ENCODE measurements at places on chromosomes 12 and 14.

DNA sequence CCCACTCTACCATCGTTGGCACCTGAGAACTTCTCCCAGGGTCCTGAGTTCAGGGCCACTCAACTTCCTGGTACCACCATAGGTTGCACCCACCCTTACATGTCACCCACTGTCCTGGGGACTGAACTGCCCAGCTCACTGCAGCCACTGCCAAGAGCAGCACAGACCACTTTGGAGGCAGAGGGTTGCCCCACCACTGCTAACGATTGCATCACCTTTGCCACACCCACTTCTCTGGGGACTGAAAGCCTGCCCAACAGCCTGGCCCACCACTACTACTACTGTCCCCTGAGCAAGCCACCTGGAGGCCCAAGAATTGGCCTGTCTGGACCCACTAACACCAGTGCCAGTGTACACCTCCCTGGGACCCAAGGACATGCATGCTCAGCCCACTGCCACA is 27.6 kb downstream of the CACNA2D4 start:
- no peak for DNase-seq

GRCh38 chr14:49692811-49693734 is at the start of gene KLHDC1:
Gene KLHDC1, plus strand, starts transcription at chr14:49693120. Its CDS starts 75 bp downstream, at chr14:49693195.
- DNase-seq: no peak

DNA sequence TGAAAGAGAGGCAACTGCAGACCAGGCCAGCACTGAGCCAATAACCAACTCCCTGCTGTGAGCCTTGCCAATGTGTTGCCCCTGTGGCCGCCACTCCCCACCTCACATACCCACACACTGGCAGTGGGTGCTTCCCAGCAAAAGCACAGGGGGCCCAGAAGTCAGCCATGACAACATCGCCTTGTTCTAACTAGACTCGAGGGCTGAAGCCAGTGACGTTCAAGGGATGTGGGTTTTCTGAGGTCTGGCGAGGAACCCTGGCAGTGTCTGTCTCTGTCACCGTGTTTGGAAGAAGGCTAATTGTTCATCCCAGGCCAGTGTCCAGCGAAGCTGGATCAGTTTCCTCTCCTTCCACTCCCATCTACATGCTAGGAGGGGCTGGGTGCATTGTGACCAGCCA is 311.8 kb upstream of the AMIGO2 start:
- DNase-seq: no peak

DNA sequence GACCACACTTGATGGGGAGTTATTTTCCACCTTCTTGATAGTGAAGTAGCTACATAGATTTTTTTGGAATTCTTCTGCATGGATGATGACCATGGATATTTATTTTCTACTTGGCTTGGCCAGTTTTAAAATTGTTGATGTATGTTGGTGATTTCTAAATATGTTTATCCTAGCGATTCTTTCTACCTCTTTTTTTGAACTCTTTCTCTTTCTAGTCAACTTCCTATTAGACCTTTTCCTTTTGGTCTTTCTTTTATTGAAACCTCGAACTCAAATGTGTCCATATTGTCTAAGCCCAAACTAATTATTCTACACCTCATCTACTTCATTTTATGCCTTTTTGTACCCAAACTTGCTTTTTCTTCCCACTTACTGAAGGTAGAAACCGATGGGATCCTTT is 37.0 kb downstream of the CCDC91 start:
- DNase-seq: no peak

DNA sequence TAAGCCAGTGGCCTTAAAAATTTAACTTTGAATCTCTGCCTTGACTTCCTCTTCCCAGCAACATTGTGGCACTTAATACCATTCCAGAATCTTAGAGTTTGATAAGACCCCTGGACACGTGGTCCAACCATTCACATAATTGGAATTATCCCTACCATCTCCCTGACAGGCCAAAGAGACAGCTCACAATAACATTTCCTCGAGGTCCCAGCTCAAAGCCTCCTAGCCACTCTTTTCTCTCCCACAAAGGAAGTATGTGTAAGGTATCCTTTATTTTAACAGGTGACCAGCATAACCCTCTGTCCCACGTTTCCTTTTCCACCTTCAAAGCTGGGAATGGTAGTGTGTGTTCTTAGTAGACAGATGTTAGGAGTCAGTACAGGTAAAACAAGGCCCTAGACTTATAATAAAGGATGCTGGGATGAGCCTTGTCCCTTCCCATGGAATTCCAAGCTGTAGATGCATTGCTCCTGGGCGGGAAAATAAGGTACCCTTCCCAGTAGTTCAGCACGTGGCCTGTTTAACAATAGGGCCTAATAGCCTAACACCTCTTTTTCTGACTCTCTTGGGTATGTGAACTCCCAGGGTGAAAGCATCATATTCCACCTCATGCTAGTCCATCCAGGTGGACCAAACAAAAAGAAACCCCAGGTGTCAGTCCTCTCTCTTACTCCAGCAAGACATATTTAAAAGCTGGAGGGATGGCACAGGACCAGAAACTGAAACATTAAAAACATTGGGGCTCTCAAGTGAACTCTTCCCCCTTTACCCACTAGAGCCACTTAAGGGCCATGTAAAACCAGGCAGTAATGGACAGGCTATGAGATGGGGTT is 37.5 kb upstream of the COL2A1 start:
- DNase-seq: no peak

DNA sequence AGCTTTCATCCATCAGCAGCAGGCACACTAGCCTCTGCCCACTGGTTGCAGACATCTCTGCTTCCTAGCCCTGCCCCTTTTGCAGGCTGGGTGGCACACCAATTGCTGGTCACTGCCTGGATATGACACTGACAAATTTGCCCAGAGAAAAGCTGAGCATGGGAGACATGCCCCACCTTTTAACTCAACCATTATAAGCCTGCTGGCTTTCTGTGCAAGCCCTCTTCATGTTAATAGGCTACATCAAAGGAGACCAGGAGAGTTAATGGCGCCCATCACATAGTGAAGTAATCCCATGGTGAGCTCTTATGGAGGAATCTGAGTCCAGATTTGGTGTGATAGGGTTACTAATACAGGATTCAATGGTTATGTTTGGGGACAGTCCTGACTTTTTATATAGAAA is 139.2 kb downstream of the KICS2 start:
- no peak for DNase-seq

DNA sequence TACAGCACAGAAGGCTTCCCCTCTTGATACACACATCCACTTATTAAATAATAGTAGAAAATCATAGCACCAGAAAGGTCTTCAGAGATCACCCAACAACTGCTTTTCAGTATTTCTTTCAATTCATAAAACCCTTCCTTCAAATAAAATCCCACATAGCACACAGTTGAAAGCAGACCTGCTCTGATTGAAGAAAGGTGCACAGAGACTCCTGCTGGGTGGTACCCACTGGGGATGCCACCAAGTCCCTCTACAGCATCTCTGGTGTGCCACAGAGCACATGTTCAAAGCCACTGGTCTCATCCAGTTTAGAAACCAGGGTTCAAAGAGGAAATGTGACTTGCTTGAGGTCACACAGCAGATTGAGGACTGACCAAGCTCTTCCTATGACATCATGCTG is 427.5 kb downstream of the BCL11B start:
- DNase-seq: no peak

GRCh38 chr14:71597287-71597920 is 334.8 kb upstream of the RGS6 start:
- no peak for DNase-seq

DNA sequence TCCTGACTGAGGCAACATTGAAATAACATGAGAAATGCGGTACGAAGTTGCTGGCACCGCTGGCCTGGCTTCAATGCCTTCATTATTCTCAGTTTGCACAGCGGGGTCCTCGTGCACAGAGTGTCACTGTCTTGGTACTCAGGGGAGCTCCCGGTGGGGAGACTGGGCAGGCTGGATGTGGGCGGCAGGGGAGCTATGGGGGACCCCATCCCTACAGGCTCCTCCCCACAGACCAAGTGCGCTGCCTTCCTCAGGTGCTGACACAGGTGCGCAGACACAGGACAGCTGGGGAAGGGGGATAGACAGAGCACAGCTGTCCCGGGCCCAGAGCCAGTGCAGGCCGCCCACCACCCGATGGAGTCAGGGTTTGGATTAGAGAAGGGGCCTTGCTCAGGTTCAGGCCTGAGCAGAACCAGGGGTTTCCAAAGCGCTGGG is 270.1 kb downstream of the ADGRD1 start:
- no peak for DNase-seq

- DNase-seq: no peak
Measured at GRCh38 chr12:80170915-80171314, 71.6 kb downstream of the OTOGL start.

DNA sequence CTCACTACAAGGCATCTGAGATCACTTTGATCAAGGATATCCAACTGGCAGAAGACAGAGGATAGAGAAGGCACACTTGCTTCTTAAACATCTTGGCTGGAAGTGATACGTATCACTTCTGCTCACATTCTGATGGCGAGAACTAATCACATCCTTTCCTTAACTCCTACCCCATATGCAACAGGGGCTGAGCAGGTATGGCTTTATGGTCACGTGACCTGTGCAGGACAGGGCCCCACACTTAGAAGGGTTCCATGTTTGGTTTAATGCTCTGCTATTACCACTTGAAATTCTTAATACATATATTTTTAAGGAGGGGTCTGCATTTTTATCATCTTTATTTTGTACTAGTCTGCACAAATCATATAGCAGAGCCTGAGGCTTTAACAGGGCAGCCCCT is 177.3 kb downstream of the SLC15A5 start:
- DNase-seq: no peak

DNA sequence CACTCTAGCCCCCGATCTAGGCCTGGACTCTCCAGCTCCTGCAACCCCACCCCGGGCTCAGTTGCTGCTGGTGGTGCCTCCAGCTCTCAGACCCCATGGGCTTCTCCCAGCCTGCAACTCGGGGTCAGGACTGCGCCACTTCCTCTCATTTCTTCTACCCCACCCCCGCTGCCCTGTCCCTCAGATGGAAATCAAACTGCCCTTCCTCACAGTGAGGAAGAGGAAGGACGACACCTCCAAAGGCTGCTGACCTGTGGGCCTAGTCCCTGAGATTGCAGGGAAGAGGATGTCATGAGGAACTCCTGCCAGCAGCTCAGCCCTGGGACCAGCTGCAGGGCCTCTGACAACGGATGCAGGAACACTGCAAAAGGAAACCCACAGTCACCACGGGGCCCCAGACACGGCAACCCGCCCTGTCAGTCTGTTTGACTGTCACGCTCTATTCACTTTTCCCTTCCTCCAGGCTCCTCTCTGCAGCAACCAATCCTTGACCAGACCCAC is 29.3 kb upstream of the PNMA1 start:
- DNase-seq: no peak

DNA sequence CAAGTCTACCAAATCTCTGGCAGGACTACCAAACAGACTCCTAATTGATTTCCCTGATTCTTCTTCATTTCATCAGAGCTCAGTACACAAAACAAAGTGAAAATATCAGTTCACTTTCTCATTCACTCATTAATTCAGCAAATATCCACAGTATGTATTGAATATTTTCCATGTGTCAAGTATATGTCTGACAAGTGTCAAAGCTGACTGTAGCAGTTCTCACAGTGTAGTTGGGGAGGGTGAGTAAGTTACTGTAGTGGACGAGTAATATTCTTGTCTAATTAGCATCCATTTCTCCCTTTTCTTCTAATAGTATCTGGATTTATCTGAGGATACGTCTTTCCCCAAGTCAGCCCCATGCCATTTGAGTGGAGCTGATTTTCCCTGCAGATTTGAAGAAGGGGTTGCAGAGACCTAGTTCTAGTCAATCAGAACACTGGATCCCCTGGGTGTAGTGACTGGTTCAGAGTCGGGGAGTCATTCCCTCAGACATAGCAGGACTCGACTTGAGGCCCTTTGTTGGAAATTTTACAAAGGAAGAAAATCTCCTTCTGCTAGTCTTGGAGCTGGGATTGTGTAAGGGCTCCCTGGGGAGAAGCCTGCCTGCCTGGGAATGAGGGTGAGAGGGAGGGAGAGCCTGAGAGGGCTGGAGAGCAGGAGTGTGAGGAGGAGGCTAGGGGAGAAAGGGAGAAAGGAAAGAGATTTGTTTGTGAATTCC is 51.4 kb downstream of the GRIP1 start:
- DNase-seq: no peak

DNA sequence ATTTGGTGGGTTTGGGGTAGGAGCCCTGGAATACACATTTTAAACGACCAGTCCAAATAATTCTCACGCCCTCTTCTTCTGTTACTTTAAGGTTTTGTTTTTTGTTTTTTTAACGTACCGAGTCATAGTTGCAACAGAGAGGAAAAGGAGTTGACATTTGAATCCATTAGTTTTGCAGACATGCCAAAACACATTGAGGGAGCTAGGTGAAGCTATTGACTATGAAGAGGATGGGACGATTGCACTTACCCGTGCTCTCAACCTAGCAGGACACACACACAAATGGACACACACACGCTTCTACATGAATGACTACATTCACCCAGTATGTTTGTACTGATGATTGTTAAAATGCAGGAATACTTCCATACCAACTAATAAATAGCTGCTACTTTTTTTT is 54.3 kb upstream of the CIT start:
- no peak for DNase-seq

- no peak for DNase-seq
Measured at GRCh38 chr14:27881646-27882045, 884.9 kb upstream of the FOXG1 start.

GRCh38 chr12:5071496-5071895 is 27.8 kb downstream of the KCNA5 start:
- DNase-seq: no peak

GRCh38 chr14:23577710-23578392 is 739 bp downstream of the JPH4 start:
- no peak for DNase-seq

DNA sequence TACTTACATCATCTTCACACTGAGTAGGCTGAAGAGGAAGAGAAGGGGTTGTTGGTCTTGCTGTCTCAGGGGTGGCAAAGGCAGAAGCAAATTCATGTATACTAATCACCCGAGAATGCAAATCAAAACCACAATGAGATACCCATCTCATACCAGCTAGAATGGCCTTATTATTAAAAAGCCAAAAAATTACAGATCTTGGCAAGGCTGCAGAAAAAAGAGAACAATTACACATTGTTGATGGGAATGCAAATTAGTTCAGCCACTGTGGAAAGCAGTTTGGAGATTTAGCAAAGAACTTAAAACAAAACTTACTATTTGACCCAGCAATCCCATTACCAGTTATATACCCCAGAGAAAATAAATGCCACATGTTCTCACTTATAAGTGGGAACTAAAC is 154.9 kb downstream of the SEC23A start:
- DNase-seq: peak; percentile 32

DNA sequence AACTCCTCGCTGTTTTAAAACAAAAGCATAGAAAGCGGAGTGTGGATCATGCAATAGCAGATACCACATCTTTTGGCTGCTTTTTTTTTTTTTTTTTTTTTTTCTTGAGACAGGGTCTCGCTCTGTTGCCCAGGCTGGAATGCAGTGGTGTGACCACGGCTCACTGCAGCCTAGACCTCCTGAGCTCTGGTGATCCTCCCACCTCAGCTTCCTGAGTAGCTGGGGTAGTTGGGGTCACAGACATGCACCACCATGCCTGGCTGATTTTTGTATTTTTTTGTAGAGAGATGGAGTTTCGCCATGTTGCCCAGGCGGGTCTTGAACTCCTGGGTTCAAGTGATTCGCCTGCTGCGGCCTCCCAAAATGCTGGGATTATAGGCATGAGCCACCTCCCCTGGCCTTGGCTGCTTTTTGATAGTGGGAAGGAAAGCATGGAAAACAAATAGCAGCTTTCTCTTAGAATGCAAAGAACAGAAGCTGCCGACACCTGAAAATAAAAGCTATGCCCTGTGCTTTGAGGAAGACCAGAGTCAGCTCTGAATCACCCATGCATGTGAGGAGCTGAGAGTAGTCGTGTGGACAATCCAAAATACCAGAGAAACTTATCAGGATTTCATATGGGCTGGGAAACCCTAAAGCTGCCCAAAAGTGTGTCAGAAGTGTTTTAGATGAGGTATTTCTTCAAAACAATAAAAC is 3.6 kb upstream of the ELK3 start:
- DNase-seq: no peak
